Stimulated activated CD8-positive, alpha-beta memory T cell treated with anti-CD3 and anti-CD28 coated beads, Interleukin-7, amount 100 ng/mL, for 24 hours (primary cell): ENCODE measurements at places on chromosomes 7 and 10.

DNA sequence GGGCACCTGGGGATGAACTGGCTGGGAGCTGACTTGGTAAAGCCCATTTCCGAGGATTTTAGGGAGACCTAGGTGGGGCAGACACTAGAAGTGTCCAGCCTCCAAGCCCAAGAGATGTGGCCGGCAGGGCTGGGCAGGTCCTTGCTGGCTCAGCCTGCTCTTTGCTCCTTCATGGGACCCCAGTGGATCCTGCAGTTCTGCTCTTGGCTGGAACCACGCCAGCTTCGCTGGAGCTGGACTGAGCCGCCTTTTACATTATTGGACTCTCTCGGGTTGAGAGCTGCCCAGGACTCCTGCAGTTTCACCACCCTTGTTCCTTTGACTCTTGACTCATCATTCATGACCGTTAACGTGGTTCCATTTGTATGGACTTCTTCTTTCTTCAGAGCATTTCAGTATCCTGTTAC lies 5.7 kb downstream of the PPIF start:
- no peak for DNase-seq

DNA sequence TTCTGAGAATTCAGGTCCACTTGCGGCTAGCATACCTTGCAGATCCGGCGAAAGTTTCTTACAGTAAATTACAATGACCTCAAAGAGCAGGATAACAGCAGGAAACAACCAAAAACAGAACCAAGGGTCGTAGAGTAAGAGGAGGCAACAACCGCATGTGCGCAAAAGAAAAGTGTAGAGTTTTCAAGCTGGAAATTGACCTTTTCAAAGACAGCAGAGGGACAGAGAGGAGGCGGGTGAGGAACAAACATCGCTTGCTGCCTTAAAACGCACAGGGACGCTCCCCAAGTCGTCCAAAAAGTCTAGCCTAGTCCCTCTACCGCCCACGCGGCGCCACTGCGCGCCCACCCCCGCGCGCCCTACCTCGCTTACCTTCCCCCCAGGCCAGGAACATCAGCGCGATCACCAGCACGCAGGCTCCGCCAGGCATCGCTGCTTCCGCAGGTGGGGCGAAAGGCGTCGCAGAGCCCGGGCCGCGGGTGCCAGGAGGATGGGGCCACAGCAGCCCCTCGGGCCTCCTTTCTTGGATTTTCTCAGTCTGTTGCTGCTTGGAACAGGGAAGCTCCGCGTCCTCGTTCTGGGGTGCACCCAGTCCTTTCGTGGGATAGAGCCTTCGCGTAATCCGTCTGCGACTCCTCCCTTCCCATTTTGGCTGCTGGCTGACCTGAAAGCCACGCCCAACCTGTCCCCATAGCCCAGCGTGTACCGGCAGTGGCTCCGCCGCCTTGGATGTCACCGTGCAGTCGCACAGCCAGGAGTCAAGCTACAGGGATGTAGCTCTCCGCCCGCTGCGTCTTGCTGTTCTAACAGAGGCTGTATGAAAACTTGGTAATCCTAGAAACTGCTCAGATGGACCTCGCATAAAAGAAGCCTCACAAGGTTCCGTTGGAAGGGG lies at the start of gene VWDE:
TSS of gene VWDE (minus strand) at position 579 of the 895 bp plus-strand sequence. CDS start at position 430, 149 bp downstream.
- DNase-seq = no peak

DNA sequence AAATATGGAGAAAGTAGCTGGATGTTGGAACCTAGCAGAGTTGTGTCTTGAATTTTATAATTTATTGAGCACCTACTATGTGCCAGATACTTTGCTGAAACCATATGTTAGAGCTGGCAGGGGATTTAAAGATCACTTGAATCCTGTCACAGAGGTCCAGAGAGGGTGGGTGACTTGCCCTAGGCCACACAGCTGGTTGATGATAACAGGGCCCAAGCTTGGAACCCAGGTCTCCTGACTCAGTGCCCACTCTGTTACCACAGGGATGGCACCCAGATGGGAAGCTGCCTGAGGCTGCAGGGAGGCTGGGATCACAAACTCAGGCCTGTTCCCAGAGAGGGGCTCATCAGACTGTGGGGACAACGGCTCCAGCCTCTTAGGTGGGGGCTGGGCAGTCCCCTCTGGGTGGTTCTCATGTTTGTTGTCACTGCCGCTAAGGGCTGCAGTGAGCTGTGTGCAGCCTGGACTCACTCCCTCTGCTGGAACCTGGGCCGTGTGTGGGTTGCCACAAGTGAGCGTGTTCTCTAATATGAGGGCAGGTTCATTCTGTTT lies 18.6 kb downstream of the GOLGA7B start:
- no peak for DNase-seq

DNA sequence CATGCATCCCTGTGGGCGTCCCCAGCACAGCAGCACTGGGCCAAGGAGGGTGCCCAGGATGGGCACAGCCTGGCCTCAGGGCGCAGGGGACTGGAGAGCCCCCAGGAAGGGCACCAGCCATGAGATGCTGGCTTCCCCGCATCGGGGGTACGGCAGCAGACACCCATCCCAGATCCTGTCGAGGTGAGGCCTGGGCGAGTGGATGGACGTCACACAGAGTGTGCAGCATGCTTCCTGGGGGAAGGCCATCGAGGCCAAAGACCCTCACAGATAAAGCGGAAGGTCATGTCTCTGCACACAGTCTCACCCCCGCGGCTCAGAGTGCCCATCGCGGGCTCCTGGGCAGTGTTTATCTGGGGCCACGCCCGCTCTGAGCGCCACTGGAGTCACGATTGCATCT lies 18.8 kb downstream of the ADGRA1 start:
- DNase-seq = no peak

- no peak for DNase-seq
These were observed 161.3 kb downstream of the CUX1 start for GRCh38 chr7:101978683-101979082.

DNA sequence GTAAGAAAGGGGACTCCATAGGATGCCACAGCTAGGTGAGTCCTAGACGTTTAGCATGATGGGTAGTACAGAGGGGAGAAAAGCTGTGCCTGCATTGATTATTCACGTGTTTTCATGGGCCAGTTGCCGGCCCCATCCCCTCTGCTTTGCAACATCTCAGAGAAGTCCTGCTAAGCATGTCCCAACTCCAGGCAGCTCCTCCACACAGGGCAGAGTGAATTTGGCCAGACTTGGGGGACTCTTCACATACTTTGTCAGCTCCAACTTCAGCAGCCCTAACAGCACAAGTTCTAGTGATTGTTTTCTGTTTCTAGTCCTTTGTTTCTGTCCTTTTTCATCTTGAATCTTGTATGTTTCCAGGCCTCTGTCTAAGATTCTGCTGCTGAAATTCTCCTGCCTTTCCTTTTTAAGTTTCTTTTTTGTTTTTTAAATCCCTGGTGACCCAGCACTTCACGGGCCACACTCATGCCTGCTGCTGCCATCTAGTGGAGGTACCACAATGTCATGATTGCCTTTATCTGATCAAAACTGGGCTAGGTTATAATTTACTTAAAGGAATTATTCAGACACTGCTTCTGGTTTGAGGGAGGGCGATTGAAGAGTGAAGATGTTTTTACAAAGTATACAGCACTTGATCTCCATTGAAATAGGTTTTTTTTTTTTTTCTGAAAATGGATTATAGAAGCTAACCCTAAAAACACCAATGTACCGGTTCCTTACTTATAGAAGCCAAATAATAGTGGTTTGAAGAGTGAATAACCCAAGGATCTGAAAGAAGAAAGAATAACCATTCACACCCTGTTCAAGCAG lies 276.9 kb downstream of the CSTF2T start:
- no peak for DNase-seq

- no peak for DNase-seq
These were observed 203.5 kb upstream of the PHF14 start for GRCh38 chr7:10770176-10770575.

GRCh38 chr10:63456437-63457210 lies 9.2 kb downstream of the JMJD1C start:
- no peak for DNase-seq

- DNase-seq = no peak
These were observed 40.8 kb downstream of the ANXA8 start for GRCh38 chr10:47443145-47443544.

DNA sequence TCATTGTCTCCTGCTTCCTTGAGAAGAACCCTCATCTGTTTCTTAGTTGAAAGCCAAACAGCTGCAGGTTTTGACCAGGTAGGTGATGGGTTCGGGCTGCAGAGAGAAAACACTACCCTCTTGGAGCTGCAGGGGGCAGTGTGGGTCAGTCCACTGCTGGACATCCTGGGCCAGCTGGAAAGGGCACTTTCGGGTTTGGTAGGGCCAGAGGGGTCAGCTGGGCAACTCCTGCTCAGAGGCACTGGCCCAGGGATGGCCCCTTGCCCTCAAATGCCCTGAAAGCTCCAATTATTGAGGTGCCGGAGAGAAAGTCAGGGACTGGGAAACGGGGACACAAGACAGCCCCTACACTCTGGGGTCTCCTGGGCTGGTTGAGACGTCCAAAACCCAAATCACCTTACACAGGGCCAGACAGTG lies 90.7 kb downstream of the MKI67 start:
- peak; percentile 56 for DNase-seq

DNA sequence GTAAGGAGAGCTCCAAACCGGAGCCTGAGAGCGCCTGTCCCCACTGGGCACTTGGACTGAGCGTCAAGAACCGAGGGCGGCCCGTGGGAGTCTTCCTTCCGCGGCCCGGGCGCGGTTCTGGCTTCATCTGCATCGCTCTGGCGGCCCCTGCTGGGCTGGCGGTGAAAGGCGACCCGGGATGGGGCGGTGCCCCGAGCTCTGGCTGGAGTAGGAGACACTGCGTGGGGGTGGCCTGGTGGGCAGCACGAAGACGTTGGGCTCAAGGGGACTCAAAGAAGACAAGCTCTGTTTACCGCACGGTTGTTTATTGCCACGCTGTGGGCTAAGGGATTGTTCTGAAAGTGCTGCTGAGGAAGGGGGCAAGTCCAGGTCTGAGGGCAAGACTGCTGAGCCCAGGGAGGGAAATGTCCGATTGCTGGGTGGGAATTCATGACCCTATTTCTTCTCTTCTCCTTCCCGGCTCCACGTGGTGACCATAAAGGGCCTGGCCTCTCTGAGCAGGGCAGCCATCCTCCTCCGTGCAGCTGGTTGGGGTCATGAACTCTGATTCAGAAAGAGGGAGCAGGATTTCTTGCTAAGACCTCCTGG lies 29.8 kb downstream of the PLAU start:
- peak; percentile 75 for DNase-seq

- no peak for DNase-seq
These were observed 835 bp upstream of the COL28A1 start for GRCh38 chr7:7536396-7537019.

DNA sequence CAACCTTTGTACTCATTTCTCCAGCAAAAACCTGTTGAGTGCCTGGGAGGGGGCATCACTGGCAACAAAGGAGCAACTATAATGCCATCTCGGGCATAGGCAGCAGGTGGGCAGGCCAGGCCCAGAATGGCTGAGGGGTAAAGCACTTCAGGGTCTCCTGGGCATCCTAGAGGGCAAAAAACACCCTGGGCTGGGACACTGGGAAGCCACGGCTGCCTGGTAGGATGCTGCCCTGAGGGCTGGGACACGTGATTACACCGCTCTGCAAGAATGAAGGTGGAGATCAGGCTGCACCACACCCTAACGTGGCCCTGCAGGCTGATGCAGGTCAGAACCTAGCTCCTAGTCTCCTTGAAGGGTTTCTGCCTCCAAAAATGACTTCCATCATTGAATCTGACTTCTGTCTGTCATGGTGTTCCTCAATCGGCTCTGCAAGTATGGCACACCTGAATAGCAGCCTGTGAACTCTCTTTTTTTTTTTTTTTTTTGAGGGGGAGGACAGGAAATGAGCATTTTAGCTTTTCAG lies 4.5 kb upstream of the TRAPPC14 start:
- no peak for DNase-seq

DNA sequence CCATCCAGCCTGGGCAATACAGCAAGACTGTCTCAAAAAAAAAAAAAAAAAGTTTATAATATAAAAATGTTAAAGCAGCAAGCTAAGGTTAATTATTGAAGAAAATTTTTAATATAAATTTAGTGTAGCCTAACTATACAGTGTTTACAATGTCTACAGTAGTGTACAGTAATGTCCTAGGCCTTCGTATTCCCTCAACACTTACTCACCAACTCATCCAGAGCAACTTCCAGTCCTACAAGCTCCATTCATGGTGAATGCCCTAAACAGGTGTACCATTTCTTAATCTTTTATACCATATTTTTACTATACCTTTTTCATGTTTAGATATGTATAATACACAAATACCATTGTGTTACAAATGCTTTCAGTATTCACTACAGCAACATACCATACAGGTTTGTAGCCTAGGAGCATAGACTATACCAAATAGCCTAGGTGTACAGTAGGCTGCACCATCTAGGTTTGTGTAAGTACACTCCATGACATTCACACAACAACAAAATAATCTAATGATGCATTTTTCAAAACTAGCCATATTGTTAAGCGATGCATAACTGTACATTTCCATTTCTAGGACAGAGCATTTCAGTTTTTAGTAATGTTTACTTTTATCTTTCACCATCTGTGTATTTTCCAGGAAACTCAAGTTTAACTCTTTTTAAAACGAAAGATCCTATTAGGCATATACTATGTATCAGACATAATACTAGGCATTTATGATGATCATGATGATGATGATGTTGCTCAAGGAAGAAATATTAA lies 43.3 kb downstream of the CNOT4 start:
- no peak for DNase-seq

DNA sequence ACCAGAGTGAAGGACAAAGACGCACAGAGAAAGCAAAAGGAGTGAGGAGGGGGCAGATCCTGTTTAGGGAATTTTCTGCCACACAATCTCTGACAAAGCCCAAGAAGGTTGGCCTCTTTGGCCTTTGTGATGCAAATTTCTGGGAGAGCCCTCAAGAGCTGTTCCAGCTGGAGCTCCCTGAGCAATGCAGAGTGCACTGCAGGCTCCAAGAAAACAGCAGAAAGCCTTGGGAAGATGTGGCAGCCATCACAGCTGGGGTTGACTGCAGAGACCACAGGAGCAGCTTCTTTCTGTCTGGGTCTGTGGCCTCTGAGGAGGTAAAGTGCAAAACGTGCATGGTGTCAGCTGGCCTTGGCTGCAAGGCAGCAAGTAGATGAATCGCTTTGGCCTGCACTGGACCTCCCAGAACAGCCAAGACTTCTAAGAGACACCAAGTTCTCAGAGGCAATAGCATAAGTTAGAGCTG lies 200.2 kb downstream of the ELMO1 start:
- no peak for DNase-seq

GRCh38 chr7:157019718-157020451 lies 9.4 kb upstream of the MNX1 start:
- DNase-seq = no peak

GRCh38 chr10:42428534-42428933 lies 209.8 kb downstream of the ZNF33B start:
- no peak for DNase-seq

GRCh38 chr10:129846991-129847391 lies 117.1 kb downstream of the EBF3 start:
- DNase-seq = no peak

DNA sequence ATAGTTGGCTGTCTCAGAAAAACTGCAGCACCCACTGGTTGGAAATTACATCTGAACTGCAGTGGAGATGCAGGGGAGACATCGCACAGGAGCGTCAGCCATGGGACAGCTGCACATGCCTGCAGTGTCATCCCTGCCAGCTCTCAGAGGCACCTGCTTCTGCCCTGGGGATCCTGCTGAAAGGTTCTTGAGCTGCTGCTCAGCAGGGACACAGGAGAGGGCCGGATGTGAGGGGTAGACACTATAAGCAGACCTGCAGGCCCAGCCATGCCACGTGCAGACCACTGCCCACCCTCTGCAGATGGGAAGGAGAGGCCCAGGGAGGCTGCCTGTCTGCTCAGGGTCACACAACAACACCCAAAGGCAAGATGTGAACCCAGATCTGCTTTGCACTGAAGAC lies 601.4 kb downstream of the DNAJB6 start:
- no peak for DNase-seq
